ENCODE measurements at places on chromosomes 12 and 14.

GRCh38 chr12:121241156-121241970 lies 31.4 kb downstream of the P2RX4 start:
- DNase-seq, result no peak

DNA sequence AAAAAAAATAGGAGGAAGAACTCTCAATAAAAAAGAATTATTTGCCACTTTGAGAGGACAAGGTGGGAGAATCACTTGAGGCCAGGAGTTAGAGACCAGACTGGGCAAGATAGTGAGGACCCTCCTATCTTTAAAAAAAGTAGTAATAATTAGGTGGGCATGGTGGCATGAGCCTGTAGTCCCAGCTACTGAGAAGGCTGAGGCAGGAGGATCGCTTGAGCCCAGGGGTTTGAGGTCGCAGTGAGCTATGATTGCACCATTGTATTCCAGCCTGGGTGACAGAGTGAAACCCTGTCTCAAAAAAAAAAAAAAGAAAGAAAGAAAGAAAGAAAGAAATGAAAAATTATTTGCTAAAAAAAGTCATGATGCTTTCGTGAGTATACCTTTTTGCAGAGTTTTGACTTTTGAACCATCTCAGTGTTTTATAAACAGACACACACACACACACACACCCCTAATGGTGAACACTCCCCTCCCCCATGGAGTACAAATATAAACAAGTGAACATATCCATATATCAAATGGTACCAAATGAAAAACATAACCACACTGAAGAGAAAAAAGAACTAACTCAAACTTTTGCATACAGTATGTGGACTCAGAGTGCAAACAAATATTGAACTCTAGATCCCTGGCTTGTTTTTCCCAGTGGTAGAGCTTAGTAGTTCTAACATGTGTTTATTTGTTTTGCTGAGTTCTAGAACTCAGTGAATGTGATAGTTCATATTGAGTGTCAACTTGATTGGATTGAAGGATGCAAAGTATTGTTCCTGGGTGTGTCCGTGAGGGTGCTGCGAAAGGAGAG lies 27.7 kb upstream of the DNM1L start:
- no peak for DNase-seq

DNA sequence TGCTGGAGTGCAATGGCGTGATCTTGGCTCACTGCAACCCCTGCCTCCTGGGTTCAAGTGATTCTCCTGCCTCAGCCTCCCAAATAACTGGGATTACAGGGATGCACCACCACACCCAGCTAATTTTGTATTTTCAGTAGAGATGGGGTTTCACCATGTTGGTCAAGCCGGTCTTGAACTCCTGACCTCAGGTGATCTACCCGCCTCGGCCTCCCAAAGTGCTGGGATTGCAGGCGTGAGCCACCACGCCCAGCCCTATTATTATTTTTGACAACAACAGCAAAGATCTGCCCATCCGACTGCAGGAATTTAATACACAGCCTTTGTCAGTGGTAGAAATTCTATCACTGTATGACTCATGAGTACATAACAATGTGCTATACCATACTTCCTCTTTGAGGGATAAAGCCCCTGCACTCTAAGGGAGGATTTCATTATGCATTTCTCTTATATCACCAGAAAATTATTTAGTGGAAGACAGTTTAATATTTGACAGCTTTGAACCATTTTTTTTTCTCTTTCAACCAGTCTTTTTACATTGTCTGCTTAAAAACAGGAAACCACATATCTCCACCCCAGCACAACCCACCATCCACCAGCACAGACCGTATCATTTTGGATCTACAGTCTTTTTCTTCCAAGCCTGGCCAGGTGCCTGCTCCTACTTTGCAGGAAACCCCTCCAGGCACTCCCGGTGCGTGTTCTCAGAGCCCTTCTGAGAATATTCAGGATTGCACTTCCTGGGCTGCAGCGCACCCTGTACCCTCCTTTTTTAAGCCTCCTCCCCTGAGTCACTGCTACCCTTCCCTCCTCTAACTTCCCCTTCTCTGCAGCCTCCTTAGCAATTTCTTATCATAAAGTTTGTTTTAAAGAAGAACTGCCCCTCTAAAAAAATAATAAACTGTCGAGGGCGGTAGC lies 594 bp downstream of the ARHGDIB start:
- peak; percentile 71 for DNase-seq

- DNase-seq, result peak; percentile 51
These were observed 1.4 kb downstream of the AKT1 start for GRCh38 chr14:104794099-104794498.

DNA sequence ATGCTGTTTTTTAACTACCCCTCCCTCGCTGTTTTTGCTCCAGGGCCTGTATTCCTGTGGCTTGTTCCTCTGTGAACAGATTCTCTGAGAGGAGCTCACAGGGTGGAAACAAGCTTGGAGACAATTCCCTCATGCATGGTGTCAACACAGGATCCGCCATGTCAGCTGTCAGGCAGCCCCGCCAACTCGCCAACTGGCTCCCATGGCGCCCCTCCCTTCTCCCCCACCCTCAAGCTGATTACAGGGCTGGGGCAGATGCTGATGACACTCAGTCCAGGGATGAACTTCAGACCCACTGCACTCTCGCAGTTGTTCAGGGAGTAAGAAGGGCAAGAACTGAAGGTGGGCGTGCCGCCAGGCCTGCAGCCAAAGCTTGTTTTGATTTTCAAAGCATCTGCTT lies 229.9 kb downstream of the NTF3 start:
- no peak for DNase-seq

DNA sequence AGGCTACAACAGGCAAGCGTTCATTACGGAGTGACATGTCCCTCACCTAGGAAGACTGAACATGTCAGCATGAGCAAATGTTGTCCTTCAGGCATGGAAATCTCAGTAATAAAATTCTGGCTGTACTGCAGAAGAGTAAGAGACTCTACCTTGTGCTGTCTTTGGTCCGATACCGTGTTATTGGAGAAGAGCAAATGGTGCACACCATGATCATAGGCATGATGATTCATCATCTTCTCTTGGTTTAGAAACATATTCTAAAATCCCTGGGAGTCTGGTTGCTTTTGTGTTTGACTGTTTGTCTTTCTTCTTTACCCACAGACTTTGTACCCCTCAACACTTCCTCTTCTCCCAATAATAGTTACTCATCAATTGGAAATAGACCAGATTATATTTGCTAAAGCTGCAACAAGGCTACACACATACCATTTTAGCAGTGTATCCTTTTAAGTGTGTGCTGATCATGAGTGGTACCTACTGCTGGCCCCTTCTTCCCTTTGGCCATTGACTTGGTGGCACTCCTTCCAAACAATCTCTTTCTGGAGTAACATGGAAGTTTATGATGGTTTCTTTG lies 93.5 kb downstream of the RTN1 start:
- DNase-seq, result no peak

- DNase-seq, result no peak
These were observed 16.9 kb downstream of the WSB2 start for GRCh38 chr12:118044075-118044474.

- DNase-seq, result no peak
These were observed 450.5 kb upstream of the SYT1 start for GRCh38 chr12:78414071-78414470.

DNA sequence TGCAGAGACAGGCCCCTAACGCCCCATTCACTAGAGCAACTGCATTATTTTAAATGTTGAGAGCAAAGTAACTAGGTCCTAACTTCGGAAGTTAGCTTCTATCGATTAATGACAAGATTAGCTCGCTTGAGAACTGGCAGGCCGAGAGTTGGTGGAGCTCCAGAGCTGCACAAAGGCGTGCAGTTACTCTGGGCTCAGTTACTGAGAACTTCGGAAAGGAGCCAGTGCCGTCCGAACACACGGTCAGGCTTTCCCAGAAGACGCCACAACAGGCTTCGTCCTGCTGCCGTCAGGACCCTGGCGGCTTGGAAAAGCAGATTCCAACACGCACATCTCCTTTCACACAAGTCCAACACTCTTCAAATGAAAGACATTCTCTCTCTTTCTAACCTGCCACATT lies 45.4 kb upstream of the TESC start:
- no peak for DNase-seq

GRCh38 chr14:35940291-35940690 lies 114.2 kb downstream of the BRMS1L start:
- DNase-seq, result peak; percentile 52

GRCh38 chr12:112413855-112414625 lies 4.6 kb upstream of the RPL6 start:
- DNase-seq, result no peak

DNA sequence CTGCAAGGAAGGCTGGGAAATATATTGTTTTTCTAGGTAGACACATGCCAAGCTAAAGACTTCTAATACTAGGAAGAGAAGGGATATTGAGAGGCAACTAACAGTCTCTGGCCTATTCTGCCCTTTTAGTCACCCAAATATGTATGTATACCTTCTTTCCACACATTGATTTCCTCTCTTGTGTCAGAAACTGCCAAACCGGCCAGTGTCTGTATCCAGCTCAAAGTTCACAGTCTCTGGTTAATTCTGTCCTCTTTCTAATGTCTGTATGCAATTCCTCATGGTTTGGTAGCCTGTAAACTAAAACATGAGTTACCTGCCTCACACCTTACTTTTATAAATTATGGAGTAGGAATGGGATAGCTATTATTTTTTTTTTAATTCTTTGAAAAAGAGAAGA lies 25.2 kb upstream of the CPSF6 start:
- DNase-seq, result no peak

- no peak for DNase-seq
These were observed 277.7 kb downstream of the VRK1 start for GRCh38 chr14:97074856-97075255.

DNA sequence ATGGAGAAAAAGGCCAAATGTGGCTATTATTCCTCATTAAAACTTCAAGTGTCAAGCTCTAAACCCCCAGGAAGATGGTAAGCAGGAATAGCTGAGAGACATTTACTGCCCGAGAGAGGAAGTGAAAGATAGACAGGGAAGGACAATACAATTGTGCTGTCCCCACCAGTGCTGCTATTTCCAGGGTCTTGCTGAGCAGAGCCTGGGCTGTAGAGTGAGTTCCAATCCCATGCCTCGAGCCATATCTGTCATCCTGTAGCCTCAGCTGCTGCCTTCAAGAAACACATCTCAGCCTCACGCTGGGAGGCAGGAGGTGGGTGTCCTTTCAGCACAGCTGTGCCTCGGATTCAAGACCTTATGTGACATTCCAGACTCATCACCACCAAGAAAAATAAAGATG lies 114.0 kb downstream of the RPAP3 start:
- no peak for DNase-seq

DNA sequence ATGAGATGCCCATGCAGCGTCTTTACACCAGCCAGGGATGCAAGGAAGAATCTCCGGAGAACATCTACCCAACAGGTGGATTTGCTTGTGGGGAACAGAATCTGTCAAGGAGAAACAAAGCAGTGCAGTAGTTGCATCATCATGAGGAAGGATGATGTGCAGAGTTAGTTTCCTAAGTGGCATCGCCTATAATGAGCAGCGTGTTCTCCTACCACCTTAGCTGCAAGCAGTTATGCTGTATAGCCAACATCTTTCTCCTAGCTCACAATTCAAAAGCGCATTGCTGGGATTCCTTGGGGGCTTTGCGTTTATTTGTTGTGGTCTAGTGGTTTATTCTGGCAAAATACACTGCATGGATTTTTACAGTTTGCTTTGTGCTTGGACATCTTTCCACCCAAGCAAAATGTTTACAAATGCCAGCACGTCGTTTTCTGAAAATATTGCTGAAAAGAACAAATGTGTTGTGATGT lies 233.0 kb downstream of the RGS6 start:
- no peak for DNase-seq

DNA sequence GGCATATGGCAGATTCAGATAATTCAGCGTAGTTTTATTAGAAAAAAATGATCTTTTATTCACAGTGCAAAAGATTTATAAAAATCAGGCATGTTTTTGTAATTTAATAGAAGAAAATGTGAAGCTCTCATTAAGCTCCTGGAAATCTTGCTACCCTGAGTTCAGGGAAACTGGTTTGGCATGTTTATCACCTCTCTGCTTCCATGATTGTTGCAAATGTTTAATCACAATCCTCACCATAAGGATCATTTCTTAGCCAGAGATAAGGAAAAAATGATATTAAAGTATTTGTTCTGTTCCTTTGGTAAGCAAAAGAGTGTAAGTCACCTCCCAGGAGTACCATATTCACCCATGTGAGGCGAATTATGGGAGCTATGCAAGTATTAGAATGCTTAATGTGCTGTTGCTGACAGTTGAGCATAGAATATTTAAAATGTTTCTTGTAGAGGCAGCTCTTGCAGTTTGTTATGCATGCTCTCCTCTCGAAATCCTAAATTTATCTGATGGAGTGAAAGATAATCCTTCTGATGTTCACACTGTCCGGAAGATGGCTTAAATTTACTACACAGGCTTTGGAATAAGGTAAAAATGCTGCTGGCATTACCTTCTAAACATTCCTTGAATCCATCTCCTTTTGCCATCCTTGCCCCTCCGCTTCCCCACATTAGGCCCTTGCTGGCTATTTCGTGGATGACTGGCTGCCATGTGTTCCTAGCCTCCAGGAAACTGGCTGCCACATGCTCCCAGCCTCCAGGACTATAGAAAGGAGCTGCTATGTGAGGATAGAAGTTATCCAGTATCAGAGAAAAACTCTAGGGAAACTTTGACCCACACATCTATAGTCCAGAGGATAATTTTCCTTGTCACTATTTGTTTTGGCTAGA lies 115.8 kb upstream of the CCDC198 start:
- no peak for DNase-seq

DNA sequence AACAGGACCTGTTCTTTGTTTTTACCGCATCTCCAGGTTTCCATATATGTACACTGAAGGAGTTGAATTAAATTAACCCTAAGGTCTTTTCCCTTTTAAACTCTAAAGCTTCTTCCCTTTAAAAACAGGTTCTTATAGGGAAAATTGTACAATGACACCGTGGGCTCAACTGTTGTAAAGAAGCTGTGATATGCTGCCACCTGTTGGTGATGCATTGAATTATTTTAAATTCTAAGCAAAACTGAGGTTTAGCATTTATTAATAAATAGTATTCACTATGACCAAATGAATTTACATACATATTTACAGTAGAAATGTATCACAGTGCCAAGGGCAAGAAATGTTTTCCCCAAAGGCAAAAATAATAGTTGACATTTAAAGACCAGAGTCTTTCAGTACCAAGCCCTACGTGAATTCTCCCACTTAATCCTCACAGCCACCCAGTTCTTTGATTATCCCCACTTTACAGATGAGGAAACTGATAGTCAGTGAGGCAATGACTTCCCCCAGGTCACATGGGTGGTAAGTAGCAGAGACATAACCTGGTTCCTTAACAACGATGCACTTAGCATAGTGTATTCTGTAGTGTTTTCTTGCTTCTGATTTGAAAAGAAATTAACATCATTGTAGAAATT lies 35.7 kb upstream of the TMEM263 start:
- DNase-seq, result peak; percentile 36

- DNase-seq, result no peak
These were observed 11.8 kb upstream of the AMN1 start for GRCh38 chr12:31740628-31741027.

- DNase-seq, result no peak
These were observed 25.6 kb upstream of the CCDC60 start for GRCh38 chr12:119308708-119309456.

DNA sequence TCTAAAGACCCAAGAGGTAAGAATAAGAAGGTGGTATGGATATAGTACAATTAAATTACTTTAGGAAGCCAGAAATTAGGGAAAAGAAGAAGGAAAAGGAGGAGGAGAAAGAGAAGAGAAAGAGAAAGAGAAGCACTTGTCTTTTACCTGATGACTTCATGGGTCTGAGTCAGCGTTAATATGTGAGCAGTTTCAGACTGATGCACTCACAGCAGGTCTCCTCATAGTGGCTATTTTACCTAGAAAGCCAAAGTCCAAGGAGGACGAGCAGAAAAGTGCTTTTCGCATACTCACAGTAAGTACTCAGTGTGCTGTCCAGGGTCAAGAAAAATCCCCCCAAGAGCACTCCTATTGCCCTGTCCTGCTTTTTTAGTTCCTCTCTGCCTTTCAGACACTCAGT lies 222.1 kb downstream of the C12orf42 start:
- no peak for DNase-seq
